Activated naive CD4-positive, alpha-beta T cell (primary cell): ENCODE measurements at places on chromosomes 3 and 15.
A peak's percentile ranks its signal among the peaks of the same experiment; 100 is the strongest.

DNA sequence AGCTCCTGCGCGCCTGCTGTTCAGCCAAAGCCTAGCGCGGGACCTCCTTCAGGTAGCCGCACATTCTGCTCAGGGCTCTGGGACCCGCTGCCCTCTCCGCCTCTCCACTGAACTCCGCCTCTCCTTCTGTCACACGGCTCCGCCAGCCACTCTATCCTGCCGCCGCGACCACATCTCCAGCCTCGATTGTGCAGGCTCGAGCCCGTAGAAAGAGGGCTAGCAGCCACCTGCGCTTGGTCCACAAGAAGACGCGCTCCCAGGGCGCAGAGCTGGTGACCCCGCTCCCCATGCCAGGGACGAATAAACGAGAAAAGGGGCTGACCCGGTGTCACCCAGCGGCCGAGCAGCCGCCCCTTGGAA lies 1.1 kb upstream of the VIPR1 start:
- DNase-seq, result no peak

DNA sequence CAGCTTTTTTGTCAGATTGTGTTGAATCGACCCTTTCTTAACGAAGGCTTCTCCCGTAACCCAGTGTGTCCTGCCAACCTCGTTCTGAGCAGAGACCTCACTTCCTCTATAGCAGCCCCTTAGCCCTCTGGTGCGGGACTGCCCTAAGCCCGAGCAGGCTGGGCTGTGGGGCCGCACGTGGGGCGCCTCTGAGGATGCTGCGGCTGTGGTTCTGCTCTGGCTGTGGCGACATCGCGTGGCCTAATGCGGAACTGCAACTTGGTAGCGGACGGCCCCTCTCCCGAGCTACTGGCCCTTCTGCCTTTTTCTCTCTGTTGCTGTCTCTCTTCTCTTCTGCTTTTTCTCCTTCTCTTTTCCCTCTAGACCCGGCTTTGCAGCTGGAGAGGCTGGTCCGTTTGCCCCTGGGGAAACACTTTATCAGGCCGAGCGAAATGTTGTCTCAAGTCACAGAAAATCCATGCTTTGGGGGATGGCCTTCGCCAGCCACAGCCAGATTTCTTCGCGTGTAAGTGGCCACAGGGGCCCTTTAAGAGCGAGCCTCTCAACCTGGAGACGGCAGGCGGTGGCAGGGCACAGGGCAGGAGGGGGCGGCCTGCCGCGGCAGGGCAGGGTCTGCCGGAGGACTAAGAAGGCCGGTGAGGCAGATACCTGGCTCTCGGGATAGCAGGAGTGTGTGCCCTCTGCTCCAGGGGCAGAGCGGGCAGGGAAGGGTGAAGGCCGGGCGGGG lies 19.4 kb upstream of the KIF23 start:
- peak; percentile 84 for DNase-seq

DNA sequence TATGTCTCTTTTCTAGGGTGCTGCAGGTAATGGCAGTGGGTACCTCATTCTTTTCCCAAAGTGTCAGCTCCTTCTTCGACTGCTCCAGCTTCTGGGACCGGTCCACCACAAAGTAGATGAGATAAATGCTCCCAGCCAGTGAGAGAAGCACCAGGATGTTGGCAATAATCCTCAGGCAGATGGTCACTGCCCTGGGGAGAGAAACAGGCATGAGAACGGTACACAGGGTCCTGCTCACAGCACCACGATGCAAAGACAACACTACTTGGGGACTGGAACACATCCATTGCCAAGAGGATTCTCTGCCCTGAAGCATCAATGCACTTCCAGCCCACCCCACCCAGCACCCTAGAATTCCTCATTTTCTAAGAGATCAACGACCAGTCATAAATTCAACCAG lies 22.4 kb downstream of the TMC3 start:
- no peak for DNase-seq

- no peak for DNase-seq
These were observed 10.9 kb downstream of the SCG3 start for GRCh38 chr15:51692154-51692553.

DNA sequence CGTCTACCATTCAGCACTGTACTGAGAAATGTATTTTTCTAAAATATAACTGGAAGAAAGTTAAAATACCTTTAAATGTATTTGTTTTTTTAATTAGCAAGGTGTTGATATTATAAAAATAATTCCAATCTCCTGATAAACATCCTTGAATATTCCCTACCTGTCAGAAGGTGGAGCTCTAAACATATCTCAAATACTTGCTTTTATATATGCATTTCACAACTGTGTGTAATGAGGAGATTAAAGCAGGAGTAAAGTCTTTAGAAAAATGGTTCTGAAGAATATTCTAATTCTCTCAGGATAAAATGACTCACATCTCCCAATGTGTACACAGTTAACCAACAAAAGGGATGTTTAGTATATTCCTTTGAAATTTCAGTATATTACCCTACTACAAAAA lies 422.7 kb downstream of the PLCL2 start:
- DNase-seq, result no peak

DNA sequence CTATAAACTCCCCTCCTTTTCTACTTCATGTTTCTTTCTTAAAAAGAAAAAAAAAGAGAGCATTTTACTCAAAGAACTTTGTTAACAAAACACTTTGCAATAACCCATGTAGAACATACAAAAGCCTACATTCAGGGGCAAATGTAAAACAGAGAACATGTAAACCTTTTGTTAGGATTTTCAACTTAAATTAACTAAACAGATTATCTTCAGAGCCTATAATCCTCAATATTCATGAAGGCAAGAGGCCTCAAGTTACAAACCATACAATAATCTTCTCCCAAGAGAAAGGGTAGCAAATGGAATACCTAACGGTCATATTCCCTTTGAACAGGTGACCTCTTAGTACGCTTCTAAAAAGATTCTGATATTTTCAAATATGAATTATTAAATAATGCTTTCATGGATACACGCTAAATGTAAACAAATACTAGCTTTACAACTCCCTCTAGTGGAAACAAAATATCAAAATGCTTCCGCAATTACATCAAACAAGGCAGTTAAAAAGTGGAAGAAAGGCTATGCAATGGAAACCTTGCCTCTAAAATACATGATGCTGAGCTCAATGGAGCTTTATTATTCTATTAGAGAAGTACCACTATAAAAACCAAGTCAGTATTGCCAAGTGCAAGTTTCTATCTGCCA lies 9.9 kb downstream of the CEP152 start:
- DNase-seq, result no peak

- no peak for DNase-seq
These were observed 18.2 kb downstream of the ATRIP start for GRCh38 chr3:48464713-48465221.

- DNase-seq, result no peak
These were observed 1.4 kb downstream of the PDZRN3 start for GRCh38 chr3:73623346-73623745.

GRCh38 chr3:180808823-180809575 lies 103.5 kb upstream of the FXR1 start:
- no peak for DNase-seq

DNA sequence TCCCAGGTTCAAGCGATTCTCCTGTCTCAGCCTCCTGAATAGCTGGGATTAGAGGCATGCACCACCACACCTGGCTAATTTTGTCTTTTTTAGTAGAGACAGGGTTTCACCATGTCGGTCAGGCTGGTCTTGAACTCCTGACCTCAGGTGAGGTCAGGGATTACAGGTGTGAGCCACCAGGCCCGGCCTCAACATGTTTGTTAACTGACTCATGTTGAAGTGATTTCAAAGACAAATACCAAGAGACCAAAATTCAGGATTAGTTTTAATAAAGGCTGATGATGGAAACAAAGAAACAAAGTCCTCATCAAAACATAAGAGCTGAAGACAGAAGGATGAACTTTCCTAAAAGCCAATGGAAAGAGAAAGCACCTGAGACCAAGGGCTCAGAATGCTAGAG lies 36.5 kb downstream of the SLC12A6 start:
- no peak for DNase-seq

- no peak for DNase-seq
These were observed 4.8 kb downstream of the SEMA4B start for GRCh38 chr15:90205886-90206285.

DNA sequence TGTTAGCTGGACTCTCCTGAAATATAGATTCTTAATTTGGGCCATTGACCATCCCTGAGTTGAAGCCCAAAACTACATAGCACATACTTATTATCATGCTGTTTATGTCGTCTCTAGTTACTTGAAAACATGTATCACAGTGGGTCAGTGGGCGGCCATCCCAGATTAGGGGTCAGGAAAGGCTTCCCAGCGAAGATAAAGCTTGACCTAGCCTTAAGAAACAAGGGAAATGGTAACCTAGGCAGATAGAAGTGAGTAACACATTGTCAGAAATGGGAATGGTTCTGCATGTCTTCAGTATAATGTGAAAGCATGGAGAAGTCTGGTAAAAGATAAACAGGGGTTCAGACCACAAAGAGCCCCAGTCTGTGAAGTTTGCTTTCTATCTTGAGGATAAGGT lies 124.7 kb downstream of the C3orf70 start:
- DNase-seq, result no peak

DNA sequence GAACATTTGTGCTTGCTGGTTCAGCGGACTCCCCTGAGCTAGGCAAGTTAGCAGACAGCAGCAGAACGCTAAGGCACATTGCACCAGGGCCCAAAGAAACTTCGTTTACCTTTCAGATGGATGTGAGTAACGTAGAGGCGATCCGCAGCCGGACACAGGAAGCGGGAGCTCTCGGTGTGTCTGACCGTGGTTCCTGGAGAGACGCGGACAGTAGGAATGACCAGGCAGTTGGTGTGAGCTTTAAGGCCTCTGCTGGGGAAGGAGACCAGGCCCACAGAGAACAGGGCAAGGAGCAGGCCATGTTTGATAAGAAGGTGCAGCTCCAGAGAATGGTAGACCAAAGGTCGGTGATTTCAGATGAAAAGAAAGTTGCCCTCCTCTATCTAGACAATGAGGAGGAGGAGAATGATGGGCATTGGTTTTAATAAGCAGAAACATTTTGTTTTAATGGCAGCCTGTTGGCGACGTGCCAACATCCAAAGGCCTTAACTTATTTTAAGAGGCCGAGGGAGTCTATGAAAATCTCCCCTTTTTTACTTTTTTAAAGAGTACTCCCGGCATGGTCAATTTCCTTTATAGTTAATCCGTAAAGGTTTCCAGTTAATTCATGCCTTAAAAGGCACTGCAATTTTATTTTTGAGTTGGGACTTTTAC lies 27.9 kb downstream of the SYNM start:
- no peak for DNase-seq

GRCh38 chr15:71713191-71713809 lies 97.1 kb upstream of the NR2E3 start:
- no peak for DNase-seq

DNA sequence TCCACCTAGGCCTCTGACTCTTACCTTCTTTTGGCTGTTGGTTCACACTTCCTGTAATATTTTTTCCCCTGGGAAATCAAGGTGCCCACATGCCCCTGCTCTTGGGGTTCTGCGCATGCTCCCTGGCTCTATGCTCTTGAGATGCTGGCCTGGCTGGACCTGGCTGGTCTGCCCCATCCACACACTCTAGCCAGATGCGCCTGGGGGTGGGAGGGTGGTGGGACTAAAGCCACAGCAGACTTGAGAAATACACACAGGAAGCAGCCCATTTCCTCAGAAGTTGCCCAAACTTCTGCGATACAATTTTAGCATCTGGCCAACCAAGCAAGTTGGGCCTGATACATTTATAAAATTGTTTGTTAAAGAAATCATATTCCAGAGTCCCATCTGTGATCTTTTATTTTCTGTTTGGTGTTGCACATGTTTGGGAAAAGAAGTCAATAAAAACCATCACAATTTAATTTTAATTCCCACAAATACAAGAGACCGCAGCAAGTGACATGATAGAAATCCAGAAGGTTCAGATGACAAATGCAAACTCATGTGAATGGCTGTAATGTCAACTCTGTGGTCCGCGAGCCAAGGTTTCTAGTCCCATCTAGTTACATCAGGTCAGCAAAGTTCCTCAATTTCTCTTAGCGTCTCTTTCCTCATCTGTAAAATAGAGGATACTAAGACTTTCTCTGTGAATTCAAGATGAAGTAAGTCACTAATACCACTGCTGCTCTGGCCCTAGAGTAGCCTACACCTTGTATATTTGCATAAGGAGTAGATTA lies 55.9 kb upstream of the MEF2A start:
- no peak for DNase-seq

GRCh38 chr3:169278092-169278491 lies 385.4 kb downstream of the MECOM start:
- DNase-seq, result no peak

- no peak for DNase-seq
These were observed 87.6 kb downstream of the RYK start for GRCh38 chr3:134163096-134163495.

DNA sequence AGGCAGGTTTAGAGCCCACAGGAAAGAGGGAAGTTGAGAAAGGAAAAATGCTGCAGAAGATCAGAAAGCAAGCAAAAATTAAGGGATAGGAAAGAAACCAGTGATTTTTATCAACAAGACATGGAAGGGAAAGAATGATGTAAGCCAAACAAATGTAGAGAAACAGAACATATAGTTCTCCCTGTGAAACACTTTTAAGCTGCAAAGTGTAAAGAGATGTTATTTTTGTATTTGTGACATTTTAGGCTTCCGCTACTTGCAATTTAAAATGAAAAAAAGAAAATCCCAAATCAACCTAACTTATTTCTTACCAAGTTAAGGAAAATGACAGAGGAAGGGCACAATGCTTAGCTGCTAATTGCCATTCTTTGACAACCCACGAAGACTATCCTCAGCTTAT lies 111.6 kb downstream of the PDCD6IP start:
- no peak for DNase-seq

GRCh38 chr3:194875581-194876402 lies 190.1 kb downstream of the FAM43A start:
- DNase-seq, result no peak

- no peak for DNase-seq
These were observed 7.3 kb upstream of the GHRL start for GRCh38 chr3:10300087-10300486.

GRCh38 chr3:3633761-3634160 lies 165.5 kb upstream of the LRRN1 start:
- no peak for DNase-seq

- DNase-seq, result no peak
These were observed 86.6 kb downstream of the MEX3B start for GRCh38 chr15:81959196-81959595.

- DNase-seq, result no peak
These were observed 340 bp downstream of the TMEM44 start for GRCh38 chr3:194632809-194633348.

GRCh38 chr3:12961007-12961696 lies 112.1 kb downstream of the IQSEC1 start:
- DNase-seq, result no peak

- DNase-seq, result no peak
These were observed 24.9 kb upstream of the RASGRP1 start for GRCh38 chr15:38589502-38589901.

- no peak for DNase-seq
These were observed 343.0 kb downstream of the MFSD1 start for GRCh38 chr3:159144891-159145290.

- DNase-seq, result no peak
These were observed 494.1 kb upstream of the DPPA4 start for GRCh38 chr3:109831403-109831802.

DNA sequence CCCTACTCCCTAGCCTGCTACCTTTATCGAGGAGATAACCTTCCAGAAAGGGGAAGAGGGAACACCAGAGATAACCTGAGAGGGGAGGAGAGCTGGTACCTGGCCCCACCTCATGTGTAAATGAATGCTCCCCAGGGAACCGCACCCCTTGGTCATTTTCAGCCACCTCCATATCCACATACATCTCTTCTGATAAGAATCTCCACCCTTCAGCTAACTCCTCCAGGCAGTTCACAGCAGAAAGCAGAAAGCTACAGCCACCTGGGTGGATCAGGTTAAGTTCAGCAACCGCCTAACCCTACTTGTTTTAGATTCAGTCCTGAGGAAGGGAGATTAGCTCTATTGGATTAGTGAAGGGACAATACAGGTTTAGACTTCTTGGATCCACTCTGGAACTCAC lies 38.0 kb upstream of the TIMP4 start:
- DNase-seq, result no peak

GRCh38 chr3:73070675-73071575 lies 9.5 kb downstream of the EBLN2 start:
- DNase-seq, result no peak
